ENCODE measurements at places on chromosomes 5 and 9. TPM values are rescaled to one million over a fixed set of nuclear protein-coding genes. Genes with fewer than 3 reads are reported as not detected.

The C5orf52 gene
- polyA plus RNA-seq = not detected

The OTP gene
- polyA plus RNA-seq = 10.4 TPM

The PLAC8L1 gene
- 2.4 TPM for polyA plus RNA-seq

The TRIM7 gene
- polyA plus RNA-seq = 7.3 TPM

The PCDHB3 gene
- polyA plus RNA-seq = 2.8 TPM
